Brain pericyte (primary cell): ENCODE measurements at places on chromosomes 6 and 20.

- peak; percentile 11 for DNase-seq
Observed at GRCh38 chr6:54284161-54284860, 23.9 kb upstream of the TINAG start.

GRCh38 chr20:22807646-22808244 lies 223.4 kb upstream of the FOXA2 start:
- DNase-seq, result no peak

DNA sequence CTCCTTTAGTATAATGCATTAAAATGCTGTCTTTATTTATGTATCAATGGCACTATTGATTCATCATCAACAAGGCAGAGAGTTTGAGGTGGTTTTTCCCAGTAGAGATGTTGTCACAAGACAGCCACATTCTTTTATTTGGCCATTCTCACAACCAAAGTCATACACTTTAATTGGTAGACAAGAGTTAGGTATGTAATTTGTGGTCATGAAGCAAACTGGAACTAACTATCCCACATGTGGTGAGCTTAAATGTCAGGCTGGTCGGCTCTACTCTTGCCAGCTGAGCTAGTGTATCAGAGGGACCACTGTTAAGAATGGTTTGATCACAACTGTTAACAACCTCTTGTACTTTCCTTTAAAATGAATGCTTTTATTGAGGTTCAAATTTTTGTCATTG lies 714.6 kb downstream of the CD109 start:
- no peak for DNase-seq

- DNase-seq, result no peak
Observed at GRCh38 chr6:42068872-42069522, 18.7 kb downstream of the TAF8 start.

GRCh38 chr20:44819936-44820335 lies 9.6 kb upstream of the RIMS4 start:
- DNase-seq, result no peak

DNA sequence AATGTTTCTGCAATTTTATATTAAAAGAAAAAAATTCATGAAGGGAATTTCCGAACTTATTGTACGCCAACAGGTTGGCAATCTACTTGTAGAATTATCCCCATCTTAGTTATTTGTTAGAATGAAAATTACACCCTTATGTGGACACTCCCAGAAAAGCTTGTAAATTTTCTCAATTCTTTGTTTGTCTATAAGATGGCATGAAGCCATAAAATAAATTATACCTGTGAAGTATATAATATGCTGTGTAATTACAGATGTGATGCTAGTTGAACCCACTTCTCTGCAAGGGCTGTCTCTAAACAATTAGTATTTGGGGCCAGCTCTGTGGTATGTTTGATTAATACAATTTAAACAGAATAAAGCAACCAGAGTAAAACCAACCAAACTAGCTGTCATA lies 52.1 kb upstream of the DSP start:
- DNase-seq, result no peak

- DNase-seq, result no peak
Observed at GRCh38 chr6:131937226-131937625, 13.9 kb downstream of the CCN2 start.

DNA sequence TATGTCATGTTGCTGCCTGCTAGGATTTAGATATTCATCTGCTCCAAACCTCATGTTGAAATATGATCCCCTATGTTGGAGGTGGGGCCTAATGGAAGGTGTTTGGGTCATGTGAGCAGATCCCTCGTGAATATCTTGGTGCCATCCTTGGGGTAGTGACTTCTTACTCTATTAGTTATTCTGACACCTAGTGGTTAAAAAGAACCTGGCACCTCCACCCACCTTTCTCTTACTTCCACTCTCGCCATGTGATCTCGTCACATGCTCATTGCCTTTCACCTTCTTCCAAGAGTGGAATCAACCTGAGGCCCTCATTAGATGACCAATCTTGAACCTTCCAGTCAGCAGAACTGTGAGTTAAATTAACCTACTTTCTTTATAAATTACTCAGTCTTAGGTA lies 549.4 kb upstream of the SYNCRIP start:
- DNase-seq, result no peak

DNA sequence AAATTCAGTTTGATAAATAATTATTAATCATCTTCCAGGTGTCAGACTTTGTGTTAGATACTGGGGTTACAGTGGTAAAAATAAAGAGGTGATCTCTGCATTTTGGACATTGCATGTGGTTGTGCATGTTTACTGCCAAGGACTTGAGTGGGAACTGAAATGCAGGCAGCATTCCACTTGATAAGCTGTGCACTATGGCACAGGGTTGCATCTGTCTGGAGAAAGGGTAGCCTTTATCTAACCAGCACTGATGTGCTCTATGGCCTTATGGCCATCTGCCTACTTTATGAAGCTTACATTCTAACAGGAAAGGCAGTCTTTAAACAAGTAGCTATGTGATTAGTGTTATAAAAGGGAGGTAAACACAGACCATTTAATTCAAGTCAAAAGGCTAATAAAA lies 53.0 kb upstream of the MLIP start:
- no peak for DNase-seq

GRCh38 chr20:13461849-13462458 lies 176.8 kb downstream of the TASP1 start:
- no peak for DNase-seq

DNA sequence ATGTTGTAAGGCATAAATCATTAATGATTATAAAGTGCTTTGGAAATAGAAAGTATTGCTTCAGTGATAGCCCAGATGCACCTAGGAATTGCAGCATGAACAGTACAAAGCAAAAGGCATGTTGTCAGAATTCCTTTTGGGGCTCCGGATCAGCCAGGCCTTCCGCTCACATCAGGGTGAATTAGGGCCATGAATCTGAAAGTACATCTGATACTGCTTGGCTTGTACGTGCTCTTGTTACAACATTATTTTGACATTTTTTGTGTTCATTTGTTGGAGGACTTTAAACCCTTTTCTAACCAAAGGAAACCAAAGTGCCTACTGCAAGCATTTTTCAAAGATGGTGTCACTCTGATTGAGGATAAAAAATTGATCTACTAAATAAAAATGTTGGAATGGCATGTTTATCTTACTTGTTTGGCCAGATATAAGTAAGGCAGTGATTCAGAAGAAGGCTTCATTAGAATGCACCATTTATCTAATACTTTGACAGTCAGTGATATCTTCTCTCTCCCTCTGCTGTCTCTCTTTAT lies 1005.6 kb upstream of the FLRT3 start:
- no peak for DNase-seq

- no peak for DNase-seq
Observed at GRCh38 chr6:42720739-42721138, 1.7 kb downstream of the PRPH2 start.

DNA sequence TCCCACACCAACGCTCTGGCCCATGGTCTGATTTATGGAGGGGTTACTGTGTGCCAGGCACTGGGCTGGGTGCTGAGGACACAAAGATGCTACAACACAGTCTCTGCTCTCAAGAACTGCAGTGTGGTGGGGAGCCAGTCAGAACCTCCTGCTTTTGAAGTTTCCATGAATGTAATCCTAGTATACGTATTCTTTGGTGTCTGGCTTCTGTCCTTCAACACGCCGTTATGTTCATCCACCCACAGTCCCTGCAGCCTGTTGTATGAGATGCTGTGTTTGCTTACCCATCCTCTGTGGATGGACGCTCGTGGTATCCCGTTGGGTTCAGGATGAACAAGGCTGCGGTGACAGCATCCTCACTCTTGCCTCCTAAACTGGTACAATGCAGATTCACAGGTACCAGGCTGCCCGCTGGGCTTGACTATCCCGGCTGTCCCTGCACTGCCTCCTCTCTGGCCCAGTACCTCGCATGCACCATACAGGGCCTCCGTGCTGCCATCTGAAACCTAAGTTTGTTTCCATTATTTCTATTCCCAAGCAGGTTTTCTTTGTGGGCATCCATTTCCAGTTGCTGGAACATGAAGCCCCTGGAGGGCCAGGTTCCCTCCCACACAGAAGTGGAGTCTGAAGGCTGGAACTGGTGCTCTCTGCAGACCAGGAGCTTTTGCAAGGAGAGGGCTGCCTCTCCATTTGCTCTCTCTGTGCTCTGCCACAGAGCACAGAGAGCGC lies 364.5 kb downstream of the ZFAND3 start:
- DNase-seq, result no peak

DNA sequence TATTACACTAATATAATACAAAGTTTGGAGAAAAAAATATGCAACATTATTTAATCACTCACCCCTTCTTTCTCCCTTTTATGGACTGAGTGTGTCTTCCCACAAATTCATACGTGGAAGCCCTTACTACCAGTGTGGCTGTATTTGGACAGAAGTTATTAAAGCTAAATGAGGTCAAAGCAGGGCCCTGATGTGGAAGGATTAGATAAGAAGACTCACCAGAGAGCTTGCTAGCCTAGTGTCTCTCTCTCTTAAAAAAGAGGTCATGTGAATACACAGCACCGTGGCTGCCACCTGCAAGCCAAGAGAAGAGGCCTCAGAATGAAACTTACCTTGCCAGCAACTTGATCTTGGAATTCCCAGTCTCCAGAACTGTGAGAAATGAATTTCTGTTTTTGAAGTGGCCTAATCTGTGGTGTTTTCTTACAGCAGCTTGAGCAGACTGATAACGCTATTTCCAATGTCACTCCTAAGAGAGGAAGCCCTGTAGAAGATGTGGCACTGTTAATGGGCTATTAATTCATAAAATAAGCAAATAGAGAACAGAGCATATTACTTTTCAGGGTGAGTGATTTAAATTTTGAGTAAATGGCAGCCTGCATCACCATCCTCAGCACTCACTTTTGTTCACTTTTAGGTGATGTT lies 233.4 kb downstream of the TBC1D7 start:
- DNase-seq, result no peak
